ENCODE measurements at places on chromosomes 3 and 15.

- DNase-seq = peak; percentile 1
Measured at GRCh38 chr3:65342084-65342683, 654.4 kb upstream of the ADAMTS9 start.

DNA sequence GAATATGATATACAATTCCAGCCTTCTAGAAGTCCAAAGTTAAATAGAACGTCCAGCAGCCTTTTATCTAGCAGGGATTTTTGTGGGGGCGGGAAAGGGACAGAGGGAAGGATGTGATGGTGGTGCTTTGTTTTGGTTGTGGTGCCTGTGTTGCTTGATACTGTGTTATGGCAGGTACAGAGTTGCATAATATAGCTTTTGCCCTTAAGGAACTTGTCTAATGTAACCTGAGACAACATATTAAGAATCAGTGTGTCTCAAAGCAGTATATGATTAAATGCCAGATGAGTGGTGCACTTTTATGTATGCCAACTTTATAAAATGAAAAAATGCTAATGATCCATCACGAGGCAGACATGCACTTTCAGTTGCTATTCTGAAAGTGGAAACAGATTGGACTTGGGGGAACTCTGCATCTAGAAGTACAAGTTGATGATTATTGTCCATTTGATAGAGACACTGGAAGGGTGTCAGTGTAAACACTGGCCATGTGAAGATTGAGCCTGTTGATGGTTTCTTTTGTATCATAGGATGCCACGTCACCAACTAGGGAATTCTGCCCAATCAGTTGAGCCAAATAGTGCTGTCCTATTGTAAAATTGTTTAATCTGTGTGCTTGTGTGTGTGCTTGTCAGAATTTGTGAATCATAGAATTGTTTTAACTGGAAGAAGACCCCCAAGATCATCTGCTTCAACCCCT lies 23.0 kb downstream of the NEO1 start:
- no peak for DNase-seq

- DNase-seq = peak; percentile 17
Measured at GRCh38 chr3:146469150-146470017, at the start of gene PLSCR2. PLSCR2 (minus strand) TSS chr3:146469561; CDS start chr3:146459904, 9,657 bp downstream.

DNA sequence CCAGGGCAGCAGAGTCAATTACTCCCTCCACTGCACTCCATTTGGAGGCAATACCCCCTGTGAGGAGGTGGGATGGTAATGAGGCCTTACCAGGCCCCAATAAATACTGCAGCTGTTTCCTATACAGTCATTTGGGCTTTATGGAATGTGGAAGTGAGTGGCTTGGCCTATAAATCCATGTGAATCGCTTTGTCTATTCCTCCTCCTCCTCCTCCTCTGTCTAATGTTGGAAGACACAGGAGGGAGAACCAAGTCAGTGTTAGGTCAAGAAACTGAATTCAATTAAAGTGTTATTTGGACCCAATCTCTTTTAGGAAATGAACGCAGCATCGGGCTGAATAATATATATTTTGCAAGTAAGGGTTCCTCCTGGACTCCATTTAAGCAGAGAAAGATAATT lies 17.3 kb upstream of the SRGAP3 start:
- DNase-seq = no peak

DNA sequence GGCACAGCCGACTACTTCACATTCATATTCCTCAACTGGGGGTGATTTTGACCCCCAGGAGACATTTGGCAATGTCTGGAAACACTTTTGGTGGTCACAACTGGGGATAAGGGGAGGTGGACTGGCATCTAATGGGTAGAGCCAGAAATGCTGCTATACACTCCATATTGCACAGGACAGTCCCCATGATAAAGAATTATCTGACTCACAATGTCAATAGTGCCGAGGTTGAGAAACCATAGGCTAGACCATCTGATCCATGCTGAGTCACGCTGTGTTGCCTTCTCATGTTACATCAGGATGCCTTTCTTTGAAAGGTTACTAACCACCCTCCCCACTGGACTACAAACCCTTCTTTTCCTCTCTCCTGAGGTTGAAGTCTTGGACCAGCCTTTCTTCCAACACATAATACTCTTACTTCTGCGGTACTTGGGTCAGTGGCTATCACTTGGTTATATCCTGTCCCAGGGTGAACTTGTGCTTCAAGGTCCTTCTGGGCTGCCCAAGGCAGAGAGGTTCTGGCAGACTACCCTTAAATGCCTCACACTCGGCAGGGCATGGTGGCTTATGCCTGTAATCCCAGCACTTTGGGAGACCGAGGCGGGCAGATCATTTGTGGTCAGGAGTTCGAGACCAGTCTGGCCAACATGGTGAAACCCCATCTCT lies 68.8 kb downstream of the CTNNB1 start:
- no peak for DNase-seq

DNA sequence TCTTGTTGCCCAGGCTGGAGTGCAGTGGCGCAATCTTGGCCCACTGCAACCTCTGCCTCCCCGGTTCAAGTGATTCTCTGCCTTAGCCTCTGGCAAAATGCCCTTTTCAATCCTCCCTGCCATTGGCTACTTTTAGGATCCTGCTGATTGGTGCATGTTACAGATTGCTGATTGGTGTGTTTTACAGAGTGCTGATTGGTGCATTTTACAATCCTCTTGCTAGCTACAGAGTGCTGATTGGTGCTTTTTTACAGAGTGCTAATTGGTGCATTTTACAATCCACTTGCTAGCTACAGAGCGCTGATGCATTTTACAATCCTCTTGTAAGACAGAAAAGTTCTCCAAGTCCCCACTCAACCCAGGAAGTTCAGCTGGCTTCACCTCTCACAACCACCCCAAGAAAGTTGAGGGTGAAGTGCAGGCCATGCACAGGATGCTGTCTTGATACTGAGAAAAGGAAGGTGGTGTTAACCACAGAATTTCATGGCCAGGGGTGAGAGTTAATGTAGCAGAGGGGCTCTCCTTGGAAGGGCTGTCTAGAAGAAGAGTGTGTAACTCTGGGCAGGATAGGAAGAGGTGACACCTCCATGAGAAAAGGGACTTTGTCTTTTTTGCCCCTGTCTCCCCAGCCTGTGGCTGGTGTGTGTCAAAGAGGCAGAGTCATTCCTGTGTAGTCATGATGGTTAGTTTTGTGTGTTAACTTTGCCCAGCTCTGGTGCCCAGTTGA lies 145.9 kb downstream of the APBA2 start:
- no peak for DNase-seq

DNA sequence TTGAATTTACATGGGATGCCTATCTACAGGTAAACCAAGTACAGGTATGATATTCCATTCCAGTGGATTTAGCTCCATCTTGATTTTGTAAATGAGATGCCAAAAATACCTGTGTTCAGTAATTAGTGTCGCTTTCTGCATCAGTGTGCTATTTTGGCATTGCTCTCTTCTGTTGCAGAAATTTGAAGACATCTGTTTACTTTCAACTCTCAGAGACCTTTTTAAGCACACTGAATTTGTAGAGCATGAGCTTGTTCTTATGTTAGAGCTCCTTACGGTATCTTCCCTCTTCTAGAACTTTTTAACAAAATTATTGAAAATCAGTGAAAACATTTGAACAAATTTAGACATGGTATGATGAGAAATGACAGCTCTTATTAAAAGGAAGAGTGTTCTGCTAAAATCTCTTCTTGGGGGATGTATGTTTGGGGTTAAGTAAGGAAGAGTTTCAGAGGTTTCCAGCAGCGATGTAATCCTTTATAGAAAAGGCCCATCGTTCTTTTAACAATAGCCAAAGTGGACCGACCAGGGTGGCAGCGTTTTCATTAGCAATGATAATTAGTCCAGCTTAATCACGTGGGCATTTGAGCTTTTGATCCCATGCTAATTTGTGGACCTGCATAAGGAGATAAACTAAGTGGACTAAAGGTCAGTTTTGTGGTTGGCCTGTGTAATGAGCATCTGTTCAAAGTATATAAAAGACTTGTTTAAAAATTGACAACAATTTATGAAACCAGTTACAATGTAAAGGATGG lies 385.4 kb downstream of the PTPRG start:
- peak; percentile 56 for DNase-seq

DNA sequence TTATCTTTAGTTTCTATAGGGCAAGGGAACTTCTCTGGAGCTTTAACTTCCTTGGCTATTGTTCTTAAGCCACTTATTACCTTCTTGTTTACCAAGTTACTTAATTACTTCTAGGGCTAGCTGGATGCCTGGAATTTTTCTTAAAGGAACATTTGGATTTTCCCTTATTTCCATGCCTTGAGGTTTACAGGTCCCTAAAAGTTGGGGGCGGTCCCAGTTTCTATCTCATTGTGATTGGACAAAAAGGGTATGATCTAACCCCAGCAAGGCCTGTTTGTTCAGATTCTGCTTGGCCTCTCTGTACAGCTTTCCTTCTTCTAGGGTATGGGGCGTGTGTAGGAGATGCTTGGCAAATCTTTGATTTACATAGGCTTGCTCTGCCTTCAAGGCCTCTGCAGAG lies 17.4 kb downstream of the PDHB start:
- DNase-seq = no peak

GRCh38 chr3:60133269-60134162 lies 1083.7 kb upstream of the CFAP20DC start:
- no peak for DNase-seq

All from NCI-H2171 treated with DMSO at 0.1 percent for 48 hours (cell line).